ENCODE measurements at places on chromosomes 12 and 14.

GRCh38 chr14:88386256-88386794, 868 bp downstream of the SPATA7 start:
- no peak for DNase-seq

- no peak for DNase-seq
Measured at GRCh38 chr14:78633752-78634151, 463.6 kb downstream of the NRXN3 start.

GRCh38 chr12:7716381-7716780, 5.1 kb downstream of the DPPA3 start:
- DNase-seq = no peak

GRCh38 chr14:98708555-98708954, 563.4 kb downstream of the BCL11B start:
- no peak for DNase-seq

DNA sequence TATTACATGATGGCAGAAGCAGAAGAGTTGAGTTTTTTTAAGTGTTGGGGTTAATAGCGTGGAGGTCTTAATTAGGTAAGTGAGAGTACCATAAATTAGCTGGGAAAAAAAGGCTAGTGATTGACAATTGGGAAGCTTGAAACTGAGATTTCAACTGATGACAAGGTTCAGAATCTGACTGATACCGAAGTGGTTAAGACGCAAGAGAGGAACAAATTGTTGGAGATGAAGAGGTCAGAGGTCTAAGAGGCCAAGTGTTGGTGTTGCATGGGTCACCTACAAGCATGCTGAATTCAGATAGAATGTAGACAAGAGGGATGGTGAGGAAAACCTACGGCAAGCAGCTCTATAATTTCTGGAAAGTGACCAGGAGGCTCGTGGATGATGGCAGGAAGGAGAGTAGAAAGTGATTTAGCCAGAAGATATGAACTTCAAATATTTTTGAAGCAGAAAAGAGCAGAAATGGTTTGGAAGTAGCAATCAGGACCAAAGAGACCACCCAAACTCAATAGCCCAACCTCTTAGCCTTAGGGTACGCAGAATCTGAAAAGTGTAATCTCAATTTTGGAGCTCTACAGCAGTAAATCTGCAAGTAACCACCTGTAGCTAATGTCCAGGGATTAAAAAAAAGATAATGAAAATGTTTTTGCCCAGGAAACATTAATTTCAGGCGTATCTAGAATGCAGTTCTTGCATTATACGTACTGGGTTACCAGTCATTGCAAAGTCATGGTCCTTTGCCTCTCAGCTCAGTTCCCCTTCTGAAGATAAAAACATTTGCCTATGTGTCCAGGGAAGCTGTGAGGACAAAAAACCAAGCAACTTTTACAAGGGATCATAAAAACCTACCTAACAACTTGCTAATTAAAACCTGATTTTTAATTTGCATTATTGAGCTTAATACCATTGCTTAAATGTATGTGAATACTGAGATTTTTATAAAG, 1.7 kb upstream of the TMPO start:
- no peak for DNase-seq

DNA sequence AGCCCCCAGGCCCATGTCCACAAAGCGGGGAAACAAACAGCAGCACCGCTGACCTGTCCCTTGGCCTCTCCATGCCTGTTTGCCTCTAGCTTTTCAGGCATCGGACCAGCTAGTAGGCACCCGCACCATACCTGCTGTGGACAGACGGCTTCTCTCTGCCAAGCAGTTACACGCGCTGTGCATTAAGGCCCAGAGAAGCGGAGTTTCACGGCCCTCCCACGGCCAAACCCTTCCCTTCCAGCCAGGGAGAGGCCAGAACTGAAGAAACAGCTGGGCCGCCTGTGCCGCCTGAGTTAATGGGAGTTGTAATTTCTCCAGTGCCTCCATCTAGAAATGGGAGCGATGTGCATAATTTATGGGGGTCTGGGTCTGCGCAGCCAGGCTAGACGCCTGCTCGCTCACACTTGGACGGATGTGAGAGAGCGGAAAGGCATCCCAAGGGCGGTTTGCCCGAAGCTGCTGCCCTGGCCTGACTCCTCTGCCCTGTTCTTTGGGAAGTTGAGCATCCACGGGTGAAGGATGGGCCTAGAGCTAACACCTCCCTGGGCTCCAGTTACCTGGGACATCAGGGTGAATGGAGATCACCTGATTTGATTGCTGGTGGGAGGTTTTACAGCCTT, 89.7 kb upstream of the BCL11B start:
- DNase-seq = no peak

DNA sequence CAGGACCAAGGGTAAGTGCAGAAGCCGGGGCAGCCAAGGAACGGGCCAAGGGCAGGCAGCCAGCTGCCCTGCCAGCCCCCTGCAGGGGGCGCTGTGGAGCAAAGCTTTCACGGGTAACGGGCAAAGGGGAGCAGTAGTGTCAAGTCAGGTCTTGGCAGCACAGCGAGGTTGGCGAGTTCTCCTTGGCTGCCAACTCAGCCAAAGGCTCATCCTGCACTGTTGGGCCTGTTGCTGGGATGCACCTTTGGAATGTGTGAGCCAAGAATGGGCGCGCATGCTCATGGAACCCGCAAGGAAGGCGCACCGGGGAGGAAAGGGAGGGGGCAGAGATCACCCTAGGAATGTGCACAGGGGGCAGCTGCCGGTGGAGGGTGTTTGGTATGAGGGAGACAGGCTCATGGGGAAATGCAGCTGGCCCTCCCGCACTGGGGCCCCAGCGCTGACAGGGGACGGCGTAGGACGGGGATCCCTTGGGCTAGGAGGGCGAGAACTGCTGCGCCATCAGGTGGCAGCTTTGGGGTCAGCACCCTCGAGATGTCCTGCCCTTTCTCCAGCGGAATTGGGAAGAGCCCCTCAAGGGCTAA, 138.0 kb downstream of the ASCL4 start:
- DNase-seq = peak; percentile 19

DNA sequence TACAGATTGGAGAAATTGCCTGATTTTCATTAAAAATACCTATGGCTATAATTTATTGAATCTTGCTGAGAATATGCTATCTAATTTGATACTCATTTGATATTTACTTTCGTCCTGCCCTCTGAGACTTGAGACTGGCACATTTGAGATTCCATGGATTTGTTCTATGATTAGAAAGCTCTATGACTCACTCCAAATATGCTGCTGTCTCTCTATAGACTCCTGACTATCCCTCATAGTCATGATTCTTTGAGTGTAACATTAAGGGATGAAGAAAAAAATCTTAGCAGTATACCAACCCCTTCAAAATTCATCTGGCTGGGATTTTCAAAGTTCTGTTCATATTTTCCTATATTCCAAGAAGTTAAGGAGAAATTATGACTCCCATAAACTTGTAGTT, 191.9 kb downstream of the LRIG3 start:
- DNase-seq = no peak

GRCh38 chr12:42648061-42648460, 58.5 kb upstream of the PRICKLE1 start:
- DNase-seq = no peak

- no peak for DNase-seq
Measured at GRCh38 chr12:32824596-32824995, 68.9 kb upstream of the YARS2 start.

- no peak for DNase-seq
Measured at GRCh38 chr12:93447555-93448290, 6.0 kb upstream of the UBE2N start.

DNA sequence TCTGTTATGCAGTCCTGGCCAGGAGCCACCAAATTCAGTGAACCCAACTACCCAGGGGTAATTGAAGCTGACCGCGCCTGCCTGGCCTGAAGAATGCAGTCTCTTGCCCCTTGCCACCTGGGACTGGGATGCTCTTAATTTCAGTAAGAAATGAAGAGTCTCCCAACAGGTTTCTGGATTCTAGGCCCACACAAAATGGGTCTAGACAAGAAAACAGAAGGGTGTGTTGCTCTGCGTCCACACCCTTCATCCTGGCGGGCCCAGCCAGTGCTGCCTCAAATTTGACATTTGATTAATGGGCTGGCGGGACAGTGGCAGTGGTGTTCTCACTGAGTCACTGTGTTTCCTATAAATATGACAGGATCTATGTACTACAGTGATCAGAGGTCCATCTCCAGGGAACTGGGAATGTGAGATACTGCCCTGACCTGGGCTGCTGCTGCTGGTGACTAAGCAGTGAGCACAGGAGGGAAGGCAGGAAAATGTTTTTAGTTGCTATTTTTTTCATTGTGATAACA, 6.5 kb downstream of the TMEM253 start:
- DNase-seq = no peak

DNA sequence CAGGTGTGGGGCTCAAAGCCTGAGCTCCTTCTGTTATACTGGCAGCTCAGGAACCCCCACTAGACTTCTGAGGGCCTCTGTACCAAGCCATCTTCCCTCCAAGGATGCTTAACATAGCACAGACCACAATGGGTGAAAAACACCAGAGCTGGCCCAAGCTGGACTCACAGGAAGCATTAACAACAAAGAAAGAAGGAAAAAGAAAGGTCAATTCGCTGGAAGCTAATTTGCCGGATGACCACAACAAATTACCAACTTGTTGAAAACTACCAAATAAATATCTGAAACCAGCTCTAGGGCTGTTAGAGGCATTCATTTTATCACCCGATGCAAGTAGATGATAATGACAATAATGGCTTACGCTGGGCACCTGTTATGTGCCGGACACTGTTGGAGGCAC, 48.7 kb downstream of the RBM19 start:
- no peak for DNase-seq

GRCh38 chr14:65554837-65555236, 142.3 kb downstream of the FUT8 start:
- no peak for DNase-seq

GRCh38 chr12:107385509-107385908, 292.2 kb upstream of the CRY1 start:
- no peak for DNase-seq

DNA sequence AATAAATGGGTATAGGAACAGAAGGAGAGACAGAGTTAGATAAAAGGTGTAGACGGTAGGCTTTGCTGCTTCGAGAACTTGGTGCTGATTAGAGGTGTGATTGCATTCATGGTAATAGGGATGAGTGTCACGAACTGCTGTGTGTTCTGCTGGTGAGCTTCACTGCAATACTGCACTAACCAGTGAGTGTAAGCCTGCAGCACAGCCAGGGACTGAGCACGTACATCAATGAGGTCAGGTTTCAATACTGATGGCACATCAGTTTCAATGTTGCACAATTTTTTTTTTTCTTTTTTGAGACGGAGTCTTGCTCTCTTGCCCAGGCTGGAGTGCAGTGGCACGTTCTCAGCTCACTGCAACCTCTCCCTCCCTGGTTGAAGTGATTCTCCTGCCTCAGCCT, 24.9 kb upstream of the EDDM3A start:
- no peak for DNase-seq

GRCh38 chr14:86739761-86740160, 1209.8 kb downstream of the FLRT2 start:
- no peak for DNase-seq

- DNase-seq = no peak
Measured at GRCh38 chr12:116735084-116735483, 2.8 kb downstream of the SPRING1 start.

DNA sequence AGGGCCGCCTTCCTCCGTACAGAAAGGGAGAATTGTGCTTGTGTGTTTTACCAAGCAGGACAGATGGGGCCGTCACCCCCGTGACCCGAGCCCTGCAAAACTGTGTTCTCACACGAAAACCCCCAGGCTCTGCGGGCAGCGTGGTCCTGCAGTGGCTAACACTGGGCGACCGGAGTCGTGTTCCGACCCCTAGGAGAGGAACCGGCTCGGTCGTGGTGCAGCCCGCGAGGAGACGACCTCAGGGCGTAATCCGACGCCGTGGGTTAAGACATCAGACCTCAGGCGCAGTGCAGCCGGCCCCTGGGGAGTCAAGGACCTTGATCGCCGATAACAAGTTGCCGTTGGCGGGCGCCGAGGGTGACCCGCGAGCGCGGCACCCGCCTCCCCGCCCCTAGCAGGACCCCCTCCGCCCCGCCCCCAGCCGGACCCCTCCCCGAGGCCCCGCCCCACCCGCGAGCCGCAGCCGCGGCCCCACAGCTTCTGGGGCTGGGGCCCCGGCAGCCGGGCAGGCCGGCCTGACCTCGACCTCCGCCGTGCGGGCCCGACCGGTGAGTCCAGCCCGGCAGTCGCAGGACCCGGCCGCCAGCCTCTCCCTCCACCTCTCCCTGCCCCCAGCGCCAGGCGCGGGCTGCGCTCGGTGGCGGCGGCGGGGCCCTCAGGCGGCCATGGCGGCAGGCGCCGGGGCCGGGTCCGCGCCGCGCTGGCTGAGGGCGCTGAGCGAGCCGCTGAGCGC, at the start of gene CHPT1:
Gene CHPT1, plus strand, starts transcription at position 444 of the 733 bp plus-strand sequence. Its CDS starts 222 bp downstream, at position 666.
- peak; percentile 53 for DNase-seq

DNA sequence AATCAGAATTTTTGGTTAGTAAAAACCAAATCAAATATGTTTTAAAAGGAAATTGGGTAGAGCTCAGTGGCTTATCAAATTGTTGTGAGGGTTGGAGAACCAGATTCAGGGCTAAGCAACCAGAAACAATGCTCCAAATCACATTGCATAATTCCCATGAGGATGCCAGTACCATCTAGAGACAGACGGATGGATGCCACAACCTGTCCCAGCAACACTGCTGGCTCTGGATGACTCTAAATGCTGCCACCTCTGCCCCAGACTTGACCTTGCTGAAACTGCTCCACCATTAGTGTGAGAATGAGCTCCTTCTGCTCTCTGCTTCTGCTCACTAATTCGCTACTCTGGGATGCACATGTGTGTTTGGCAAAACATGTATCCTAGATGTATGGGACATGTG, 43.9 kb downstream of the FRS2 start:
- no peak for DNase-seq

GRCh38 chr14:56295743-56296142, 177.5 kb downstream of the PELI2 start:
- DNase-seq = no peak

DNA sequence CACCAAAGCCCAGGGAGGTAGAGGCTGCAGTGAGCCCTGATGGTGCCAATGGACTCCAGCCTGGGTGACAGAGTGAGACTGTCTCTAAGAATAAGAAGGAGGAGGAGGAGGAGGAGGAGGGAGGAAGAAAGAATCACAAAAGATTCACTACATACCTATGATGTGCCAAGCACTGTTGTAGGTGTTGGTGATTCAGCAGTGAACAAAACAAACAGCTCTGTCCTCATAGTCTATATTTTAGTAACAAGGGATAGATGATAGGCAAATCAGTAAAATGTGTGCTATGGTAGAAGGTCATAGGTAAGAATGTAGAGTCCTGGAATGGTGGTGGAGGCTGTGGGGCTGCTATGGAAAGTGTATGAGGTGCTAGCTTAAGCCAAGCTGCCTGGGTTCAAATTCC, 18.0 kb upstream of the ABHD12B start:
- no peak for DNase-seq

GRCh38 chr12:47326190-47326589, 246.4 kb upstream of the AMIGO2 start:
- DNase-seq = no peak

DNA sequence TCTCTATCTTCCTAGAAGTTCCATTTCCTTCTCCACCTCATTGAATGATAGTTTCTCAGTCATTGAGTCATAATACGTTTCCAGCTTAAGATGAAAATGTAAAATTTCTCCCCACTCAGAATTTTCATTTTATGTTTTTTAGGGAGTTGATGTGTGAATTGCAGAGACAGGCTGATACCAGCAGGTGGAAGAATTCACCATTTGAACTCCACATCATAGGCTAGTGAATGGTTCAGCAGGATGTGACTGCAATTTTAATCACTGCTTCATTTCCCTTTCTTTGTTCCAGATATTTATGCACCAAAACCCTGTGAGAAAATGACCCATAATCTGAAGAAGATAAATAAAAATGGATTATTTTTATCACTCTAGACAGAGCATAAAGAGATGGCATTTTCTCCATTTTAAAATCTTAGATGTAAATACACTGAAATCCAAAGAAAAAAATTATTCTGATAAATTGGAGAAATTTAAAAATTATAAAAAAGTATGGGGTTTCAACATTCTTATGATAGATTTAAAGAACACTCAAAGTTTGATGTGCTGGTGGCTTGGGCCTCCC, 10.6 kb upstream of the PYGL start:
- DNase-seq = peak; percentile 68
